ENCODE measurements at places on chromosomes 7 and 10.

- no peak for DNase-seq
Observed at GRCh38 chr10:110009736-110010475, 2.1 kb downstream of the ADD3 start.

GRCh38 chr7:24401628-24402593 is 117.9 kb downstream of the NPY start:
- DNase-seq: no peak

DNA sequence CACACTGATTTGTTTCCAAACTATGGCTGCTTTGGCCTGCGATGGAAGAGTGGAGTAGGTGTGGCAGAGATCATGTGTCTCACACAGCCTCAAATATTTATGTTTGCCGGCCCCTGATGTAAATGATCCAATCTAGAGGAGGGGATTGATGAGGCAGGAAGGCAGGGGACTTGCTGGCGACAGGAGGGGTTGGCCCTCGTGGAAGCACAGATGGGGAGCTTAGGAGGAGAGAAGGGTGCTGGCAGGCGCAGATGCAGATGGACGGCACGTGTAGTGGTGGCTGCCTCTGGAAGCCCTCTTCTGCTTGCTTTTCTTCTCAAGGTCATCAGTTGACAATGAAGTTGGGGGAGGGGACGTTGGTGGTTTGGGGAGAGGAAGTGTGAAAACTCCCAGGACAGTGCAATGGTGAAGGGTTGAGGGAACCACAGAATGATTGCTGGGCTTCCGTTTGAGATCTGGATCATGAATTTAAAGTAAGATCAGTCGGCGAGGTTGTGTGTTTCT is 15.4 kb downstream of the COL13A1 start:
- no peak for DNase-seq

GRCh38 chr10:88070080-88070880 is 206.9 kb downstream of the PTEN start:
- no peak for DNase-seq

- no peak for DNase-seq
Observed at GRCh38 chr10:94286901-94287300, 75.8 kb downstream of the NOC3L start.

GRCh38 chr7:90839316-90839715 is 243.2 kb downstream of the CDK14 start:
- DNase-seq: no peak

DNA sequence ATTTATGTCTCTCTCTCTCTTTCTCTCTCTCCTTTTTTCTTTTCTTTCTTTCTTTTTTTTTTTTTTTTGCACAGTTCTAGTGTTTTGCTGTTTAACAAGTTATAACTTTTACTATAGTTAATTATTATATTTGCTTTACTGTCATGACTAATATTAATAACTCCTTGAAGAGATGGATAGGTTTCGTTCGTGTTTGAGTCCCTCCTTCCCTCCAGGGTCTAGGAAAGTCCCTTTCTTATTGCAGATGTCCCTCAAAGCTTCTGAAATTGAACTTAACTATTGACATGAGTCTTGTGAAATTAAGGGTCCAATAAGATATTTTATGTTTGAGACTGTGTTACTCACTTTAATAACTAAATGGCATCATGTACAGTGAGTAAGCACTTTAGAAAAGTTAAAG is 131.4 kb downstream of the PLXDC2 start:
- no peak for DNase-seq

GRCh38 chr10:61989995-61990760 is 88.7 kb downstream of the ARID5B start:
- no peak for DNase-seq

- DNase-seq: no peak
Observed at GRCh38 chr10:91210435-91210834, 10.0 kb upstream of the PCGF5 start.

DNA sequence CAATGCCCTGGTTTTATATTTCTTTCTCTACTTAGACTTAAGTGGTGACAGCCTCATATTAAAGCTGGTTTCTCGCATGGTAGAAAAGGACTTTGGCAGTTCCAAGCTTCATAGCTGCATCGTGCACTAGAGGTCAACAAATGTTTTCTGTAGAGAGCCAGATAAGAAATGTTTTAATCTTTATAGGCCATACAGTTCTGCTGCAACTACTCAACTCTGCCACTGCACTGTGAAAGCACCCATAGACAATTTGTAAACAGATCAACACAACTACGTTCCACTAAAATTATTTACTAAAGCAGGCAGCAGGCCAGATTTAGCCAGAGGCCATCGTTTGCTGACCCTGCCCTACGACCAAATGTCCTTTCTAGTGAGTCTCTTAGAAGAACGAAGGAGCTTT is 36.7 kb downstream of the CSGALNACT2 start:
- no peak for DNase-seq

DNA sequence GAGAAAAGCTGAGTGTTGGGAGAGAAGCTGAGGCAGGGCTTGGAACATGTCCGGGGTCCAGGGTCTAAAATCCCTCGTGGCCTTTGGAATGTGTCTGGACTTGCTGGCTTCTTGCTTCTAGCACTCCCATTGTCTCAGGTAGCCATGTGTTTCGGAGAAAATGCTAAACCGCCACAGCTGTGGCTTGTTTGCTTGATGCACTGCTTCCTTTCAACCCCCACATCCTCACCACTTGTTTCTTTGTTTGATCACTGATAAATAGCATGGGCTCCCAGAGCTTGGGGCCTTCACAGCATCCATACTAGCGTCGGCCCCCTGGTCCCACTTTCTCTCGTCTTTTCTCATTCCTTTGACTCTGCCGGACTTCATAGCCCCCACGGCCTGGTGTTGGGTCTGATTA is 102.7 kb downstream of the ANKRD26 start:
- no peak for DNase-seq

- DNase-seq: no peak
Observed at GRCh38 chr7:64874114-64874513, 29.0 kb upstream of the ZNF273 start.

DNA sequence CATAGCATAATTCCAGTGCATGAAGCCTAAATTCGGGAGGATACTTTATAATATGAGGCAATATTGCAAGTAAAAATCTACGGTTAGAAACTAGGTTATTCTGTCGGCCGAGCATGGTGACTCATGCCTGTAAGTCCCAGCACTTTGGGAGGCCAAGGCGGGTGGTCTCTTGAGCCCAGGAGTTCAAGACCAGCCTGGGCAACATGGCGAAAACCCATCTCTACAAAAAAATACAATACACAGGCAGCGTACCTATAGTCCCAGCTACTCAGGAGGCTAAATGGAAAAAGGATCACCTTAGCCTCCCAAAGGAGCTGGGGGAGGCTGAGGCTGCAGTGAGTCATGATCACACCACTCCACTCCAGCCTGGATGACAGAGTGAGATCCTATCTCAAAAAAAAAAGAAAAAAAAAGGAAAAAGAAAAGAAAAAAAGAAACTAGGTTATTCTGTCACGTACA is 14.2 kb downstream of the SKAP2 start:
- DNase-seq: no peak

DNA sequence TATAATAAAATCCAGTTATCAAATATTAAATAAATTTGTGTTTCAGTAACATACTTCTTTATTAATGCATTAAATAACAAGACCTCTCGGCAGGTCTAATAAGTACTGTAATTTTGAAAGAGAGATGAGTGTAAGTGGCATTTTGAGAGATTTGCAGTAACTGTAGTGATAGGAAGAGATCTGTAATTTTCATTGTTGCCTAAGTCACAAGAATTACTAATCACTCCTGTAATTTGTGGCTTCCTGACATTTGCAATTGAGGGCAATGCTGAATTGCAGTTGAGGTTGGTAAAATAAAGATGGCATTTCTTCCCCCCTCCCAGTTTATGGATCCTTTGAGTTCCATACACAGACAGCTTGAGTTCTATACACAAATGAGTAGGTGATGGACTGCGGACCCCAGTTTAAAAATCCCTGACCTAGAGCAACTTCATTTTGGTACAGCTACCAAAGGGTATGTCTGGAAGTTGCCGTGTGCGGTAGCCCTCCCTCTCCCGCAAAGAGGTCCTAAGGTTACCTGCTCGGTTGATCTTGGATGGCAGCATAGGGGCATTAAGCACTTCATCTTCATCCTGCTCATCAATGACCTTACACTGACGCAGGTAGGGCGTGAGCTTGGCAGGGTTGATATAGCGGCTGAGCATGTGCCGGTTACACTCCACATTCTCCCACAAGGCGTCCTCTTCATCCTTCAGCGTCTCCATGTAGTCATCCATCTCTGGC is 96.4 kb downstream of the CARD11 start:
- DNase-seq: no peak

GRCh38 chr10:68861253-68861652 is 33.9 kb downstream of the STOX1 start:
- no peak for DNase-seq

DNA sequence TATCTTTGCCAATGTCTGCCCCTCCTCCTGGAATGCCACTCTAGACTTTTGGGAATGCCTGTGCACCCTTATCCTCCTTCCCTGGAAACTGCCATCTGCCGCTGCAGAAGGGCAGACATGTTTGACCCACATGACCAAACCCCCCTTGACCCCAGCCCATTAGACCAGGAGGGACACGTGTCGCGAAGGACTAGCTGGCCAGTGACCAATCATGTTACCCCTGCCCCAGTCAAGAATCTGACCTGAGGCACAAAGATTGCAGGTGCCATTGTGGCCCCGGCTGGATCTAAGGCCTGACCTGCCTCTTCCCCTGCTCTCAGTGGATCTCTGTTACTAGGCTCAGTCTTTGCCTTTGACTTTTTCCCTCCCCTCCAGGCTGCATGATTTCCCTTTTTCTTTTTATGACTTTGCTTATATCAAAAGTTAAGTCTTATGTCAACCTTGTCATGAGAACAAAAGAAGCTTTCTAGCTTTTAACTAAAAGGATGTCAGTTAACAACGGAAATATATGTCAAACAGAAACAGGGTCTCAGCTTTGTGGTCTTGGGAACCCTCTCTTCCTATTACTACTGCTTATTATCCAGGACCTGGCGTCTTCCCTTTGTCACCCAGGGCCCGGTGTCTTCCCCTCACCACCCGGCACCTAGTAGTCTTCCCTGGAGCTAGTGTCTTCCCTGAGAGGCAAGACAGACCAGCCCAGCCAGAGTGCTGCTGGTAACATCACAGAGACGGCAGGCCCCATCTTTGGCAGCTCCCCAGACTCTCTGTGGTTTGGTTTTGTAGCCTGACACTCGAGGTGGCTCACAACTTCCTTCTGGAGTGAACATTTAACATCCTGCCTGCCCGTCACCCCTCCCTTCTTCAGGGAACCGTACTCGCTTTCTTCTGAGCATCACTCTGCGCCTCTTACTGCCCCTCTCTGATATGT is 24.4 kb upstream of the PPIF start:
- peak; percentile 61 for DNase-seq

- DNase-seq: no peak
Observed at GRCh38 chr10:18684953-18685352, 25.7 kb downstream of the ARL5B start.

GRCh38 chr7:53811555-53812079 is 730.6 kb upstream of the VSTM2A start:
- peak; percentile 3 for DNase-seq

DNA sequence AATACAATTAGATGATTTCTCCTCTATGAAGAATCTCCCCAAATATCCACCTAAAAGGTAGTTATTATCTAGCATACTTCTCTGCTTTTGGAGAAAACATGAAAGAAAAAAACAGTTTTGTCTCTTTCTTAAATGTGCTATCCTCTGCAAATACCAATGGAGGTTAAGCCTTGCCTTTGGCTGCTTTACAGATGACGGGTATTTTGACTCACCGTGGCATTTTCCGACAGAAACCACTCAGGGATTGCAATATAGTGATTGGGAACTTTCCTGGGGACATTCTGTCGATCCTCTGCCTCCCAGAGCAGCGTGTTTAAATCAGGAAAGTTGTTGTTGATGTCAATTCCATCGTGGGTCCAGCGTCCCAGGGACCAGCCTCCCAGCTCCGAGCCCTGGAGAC is 100.6 kb downstream of the GPR26 start:
- DNase-seq: no peak

GRCh38 chr10:58414270-58415041 is 29.2 kb downstream of the TFAM start:
- no peak for DNase-seq

DNA sequence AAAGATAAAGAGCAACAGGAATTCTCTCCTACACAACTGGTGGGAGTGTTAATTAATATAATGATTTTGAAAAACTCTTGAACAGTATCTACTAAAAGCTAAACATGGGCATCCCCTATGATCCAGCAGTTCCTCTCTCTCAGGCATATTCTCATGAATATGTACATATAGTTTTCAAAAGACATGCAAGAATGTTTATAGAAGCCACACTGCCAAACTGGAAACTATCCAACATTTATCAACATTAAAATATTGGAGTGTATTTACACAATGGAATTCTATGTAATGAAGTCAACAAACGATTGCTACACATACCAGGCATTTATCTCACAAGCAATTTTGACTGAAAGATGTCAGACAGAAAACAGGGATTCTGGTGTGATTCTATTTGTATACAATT is 404.5 kb upstream of the ANKRD30A start:
- no peak for DNase-seq

DNA sequence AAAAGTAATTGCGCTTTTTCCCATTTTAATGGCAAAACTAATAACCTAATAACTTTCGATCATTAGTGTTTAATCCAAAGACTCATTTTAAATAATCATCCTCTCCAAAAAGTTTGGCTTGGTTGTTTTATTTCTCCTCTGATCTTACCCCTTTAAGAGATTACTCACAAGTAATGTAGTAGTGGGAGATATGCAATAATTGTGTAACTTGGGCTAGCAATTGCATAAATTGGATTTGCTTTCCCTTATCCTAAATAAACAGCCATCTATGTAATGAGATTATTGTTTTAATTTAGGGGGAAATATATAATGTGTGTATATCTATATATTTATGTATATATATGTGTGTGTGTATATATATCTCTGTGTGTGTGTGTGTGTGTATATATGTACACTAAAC is 82.5 kb downstream of the RNLS start:
- no peak for DNase-seq

DNA sequence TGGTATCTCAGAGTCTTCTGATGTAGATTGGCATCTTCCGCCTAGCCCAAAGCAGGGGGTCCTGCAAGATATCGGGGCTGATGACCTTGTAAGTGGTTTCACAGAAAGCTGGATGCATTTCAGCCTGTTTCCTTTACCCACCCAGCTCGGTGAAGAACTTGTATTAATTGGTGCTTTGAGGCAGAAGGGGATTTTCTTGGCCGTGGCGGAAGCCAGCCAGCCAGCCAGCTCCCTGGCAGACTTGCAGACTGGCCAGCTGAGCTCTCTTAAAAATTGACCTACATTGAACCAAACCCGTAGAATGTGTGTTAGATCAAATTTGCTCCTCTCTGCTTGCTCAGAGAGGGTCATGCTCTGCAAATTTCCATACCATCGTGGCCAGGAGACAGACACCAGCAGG is 218.4 kb downstream of the ADAM12 start:
- DNase-seq: no peak

DNA sequence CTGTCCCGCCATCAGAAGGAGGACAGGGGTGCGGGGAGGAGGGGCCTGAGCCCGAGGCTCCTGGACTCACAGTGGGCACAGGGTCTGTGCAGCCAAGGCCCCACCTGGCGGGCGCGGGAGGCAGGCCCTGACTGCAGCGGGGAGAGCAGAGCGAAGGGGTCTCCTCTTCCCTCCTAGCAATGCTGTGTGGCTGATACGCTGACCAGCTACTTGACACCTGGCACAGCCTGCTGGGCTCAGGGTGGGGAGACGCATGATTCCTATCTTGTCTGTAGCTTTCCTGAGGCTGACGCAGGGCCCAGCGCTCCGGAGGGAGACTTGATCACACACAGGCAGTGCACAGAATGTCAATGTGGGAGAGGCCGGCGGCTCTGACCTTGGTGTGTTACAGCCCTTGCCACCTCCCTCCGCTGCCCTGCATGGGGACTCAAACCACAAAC is 174.9 kb downstream of the ELFN1 start:
- DNase-seq: no peak
